IMR-90 (cell line): ENCODE measurements at places on chromosomes 3 and 15. TPM values are rescaled to one million over a fixed set of nuclear protein-coding genes. Genes with fewer than 3 reads are reported as not detected.

Gene UNC13C
- total RNA-seq: not detected in 2 replicates

Gene AMIGO3
- not detected in 2 replicates for total RNA-seq

Gene KLHDC8B
- 16.1 and 16.5 TPM in 2 replicates for total RNA-seq

Gene ACKR4
- 0.18 TPM in 1 of 2 replicates, not detected in the other for total RNA-seq

Gene PRICKLE2
- total RNA-seq: 14.2 and 16.7 TPM in 2 replicates

Gene SAMMSON
- not detected in 2 replicates for total RNA-seq
